Stimulated activated CD4-positive, alpha-beta T cell treated with anti-CD3 and anti-CD28 coated beads, Interleukin-1b, Interleukin-23, amount 100 ng/mL, for 24 hours (primary cell): ENCODE measurements at places on chromosomes 11 and 22.

GRCh38 chr22:49108636-49109315, 718.9 kb downstream of the BRD1 start:
- DNase-seq, result no peak

- no peak for DNase-seq
These were observed 185.0 kb downstream of the ADAMTS15 start for GRCh38 chr11:130633466-130633865.

GRCh38 chr22:31138126-31138525, 2.2 kb downstream of the PLA2G3 start:
- no peak for DNase-seq

DNA sequence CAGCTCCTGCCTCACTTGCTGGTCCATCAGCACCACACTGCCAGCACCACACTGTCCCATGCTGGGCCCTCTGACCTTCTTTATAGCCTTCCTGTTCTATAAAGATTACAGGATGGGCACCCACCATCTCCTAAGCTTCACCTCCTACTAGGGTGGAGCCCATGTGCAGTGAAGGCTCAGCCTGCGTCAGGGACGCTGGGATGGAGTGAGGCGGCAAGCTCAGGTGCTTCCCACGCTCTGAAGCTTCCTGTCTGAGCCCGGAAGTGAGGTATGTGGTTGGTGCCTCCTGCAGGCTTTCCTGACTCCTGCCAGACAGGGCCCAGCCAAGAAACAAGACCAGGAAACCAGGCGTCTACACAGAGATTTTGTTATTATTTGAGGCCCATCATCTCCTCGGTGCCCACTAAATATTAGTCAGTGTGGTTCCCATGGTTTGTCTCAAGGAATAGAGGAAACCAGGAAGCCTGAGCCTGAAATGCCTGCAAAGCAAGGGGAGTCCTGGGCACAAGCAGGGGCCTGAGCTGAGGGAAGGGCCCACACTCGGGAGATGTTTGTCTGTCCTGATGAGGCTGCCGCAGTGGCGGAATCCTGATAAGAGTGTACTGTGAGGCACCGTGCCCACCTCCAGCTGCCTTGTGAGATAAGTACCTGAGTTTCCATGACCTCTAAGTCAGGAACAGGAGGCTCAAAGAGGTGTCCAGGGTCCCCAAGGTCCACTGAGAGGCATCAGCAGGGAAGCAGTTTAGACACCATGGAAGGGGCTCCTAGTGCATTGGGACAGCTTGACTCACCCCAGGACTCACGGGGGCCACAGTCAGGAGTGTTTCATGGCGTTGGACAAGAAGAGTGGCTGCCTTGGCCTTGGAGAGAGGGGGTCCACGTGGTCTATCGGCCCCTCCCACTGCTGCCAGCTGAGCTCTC, 22.0 kb downstream of the RSPH14 start:
- peak; percentile 45 for DNase-seq

DNA sequence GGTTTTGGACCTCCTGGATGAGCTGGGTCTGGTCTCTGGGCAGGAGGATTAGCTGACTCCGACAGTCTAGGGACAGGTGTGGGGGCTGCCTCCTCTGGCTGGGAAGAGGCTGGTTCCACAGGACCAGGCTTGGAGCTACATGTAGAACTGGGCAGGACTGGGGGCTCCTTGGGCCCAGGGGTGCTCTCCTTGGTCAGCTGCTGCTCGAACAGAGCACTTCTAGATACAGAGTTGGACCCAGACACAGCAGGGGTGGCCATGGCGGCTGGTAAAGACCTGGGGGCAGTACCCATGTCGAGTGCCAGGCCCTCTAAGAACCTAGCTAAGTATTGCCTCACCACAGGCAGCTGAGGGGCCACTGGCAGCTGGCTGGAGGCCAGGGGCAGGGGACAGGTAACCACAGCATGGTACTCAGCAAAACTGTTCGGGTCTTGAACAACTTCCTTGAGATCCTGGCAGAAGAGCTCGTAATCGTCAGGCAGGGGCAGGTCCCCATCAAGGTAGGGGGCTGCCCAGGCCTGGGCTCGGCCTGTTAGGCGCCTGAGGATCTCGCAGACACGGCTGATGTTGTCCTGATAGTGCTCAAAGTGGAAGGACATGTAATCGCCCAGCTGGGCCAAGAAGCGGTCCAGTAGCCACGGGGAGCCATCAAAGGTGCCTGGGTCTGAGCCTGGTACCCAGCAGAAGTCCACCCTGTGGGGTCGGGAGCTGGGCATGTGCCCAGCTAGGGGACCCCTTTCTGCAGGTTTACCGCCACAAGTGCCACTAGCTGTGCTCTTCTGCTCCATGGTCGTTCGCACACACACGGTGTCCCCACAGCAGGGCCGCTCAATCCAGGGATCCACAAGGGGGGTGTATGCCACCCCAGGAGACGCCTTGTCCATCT, 3.1 kb downstream of the GNB1L start:
- no peak for DNase-seq

DNA sequence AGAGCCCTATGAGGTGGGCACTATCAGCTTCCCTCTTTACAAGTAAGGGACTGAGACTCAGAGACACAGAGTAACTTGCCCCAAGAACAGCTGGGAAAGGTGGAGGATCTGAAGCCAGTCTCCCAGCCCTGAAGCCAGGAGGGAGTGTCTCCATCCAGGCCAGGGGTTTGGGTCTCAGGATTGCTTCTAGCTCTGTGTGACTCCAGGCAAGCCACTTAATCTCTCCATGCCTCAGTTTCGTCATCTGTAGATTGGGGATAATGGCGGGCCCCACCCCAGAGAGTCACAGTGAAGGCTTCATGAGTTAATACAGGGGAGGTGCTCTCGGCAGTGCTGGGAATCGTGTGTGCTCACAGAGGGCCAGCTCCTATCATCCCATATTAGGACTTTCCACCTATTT, 10.5 kb downstream of the MAP4K2 start:
- DNase-seq, result no peak

- no peak for DNase-seq
These were observed 28.1 kb upstream of the SCARF2 start for GRCh38 chr22:20465759-20466077.

- no peak for DNase-seq
These were observed 753.2 kb upstream of the TENM4 start for GRCh38 chr11:80194016-80194415.

GRCh38 chr11:63869171-63869591, 30.3 kb downstream of the MARK2 start:
- no peak for DNase-seq
